Endothelial cell of umbilical vein (primary cell): ENCODE measurements at places on chromosomes 1 and 21.
A peak's percentile ranks its signal among the peaks of the same experiment; 100 is the strongest.

GRCh38 chr1:228835911-228836310, 100.6 kb downstream of the RHOU start:
- H3K4me3 ChIP-seq, result no peak overlapping the region
- H3K4me1 ChIP-seq, result peaks cover 19% of the 10 kb centered on the region
- DNase-seq, result no peak
- H3K36me3 ChIP-seq, result no peaks in the 10 kb centered on the region
- H3K27ac ChIP-seq, result no peak overlapping the region

DNA sequence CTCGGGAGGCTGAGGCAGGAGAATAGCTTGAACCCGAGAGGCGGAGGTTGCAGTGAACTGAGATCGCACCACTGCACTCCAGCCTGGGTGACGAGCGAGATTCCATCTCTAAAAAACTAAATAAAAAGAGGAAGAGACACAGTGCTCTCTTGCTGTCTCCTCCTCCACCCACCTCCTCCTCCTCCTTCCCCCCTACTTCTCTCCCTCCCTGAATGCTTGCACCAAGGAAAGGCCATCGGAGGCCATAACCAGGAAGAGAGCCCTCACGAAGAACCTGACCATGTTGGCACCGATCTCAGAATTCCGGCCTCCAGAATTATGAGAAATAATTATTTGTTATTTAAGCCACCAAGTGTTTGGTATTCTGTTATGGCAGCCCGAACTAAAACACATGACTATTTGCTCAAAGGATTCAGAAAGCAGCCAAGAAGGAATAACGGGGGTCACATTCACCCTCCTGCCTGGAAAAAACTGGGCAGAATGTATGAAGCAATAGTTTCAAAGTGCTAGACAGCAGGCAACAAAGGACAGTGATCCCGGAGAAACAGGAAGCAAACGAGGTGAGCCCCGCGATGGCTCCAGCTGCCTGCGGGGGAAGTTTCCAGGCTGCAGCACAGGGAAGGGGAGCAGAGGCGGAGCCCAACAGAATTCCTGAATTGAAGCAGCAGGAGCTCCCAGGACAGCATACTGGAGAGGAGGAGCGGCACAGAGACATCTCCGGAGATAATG, 35.8 kb downstream of the LDLRAD1 start:
- H3K4me1 ChIP-seq, result peaks cover 5% of the 10 kb centered on the region
- no peaks in the 10 kb centered on the region for H3K36me3 ChIP-seq
- no peak overlapping the region for H3K27ac ChIP-seq
- DNase-seq, result peak; percentile 32
- no peaks in the 10 kb centered on the region for H3K27me3 ChIP-seq

GRCh38 chr1:19815801-19816736, 986 bp upstream of the RNF186 start:
- no peak overlapping the region for H3K4me3 ChIP-seq
- no peaks in the 10 kb centered on the region for H3K4me1 ChIP-seq
- no peak for DNase-seq
- no peaks in the 10 kb centered on the region for H3K36me3 ChIP-seq

- no peak overlapping the region for H3K4me3 ChIP-seq
- no peaks in the 10 kb centered on the region for H3K4me1 ChIP-seq
Observed at GRCh38 chr1:88070956-88071355, 613.1 kb upstream of the PKN2 start.

DNA sequence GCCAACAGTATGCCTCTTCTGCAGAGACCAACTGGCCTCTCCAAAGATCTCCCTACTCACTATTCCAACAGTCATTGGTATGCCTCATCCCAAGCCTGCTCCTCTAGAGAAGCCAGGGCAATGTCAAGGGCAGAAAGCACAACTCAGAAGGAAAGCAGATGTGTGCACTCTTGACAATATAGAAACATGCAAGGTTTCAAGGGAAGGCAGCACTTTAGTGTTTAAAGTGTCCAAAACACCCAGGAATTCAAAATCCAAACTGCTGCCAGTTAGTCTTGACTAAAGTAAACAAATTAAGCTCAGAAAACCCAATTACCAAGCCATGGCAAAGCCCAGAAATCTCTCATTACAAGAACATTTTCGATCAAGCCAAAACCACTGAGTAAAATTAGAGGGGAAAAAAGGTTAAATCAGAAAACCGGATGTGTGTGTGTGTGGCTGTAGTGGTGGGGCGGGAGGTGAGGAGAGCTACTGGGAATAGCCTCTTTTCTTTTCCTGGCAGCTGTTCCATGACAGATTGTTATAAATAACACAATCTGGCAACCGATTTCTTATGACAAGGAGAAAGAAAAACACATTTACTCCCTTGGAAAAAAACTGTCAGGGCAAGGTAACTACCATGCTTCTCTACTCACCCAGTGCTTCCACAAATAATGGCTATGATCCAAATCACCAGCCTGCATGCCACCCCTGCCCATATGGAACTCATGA, 39.2 kb downstream of the EIF2B3 start:
- H3K27ac ChIP-seq, result peak overlapping the region; percentile 48
- peaks cover 20% of the 10 kb centered on the region for H3K4me1 ChIP-seq
- peak; percentile 92 for DNase-seq
- H3K36me3 ChIP-seq, result no peaks in the 10 kb centered on the region
- no peaks in the 10 kb centered on the region for H3K27me3 ChIP-seq

GRCh38 chr21:28177124-28177523, 815.6 kb downstream of the LTN1 start:
- no peaks in the 10 kb centered on the region for H3K36me3 ChIP-seq
- H3K4me3 ChIP-seq, result no peak overlapping the region
- DNase-seq, result no peak
- no peak overlapping the region for H3K27ac ChIP-seq

DNA sequence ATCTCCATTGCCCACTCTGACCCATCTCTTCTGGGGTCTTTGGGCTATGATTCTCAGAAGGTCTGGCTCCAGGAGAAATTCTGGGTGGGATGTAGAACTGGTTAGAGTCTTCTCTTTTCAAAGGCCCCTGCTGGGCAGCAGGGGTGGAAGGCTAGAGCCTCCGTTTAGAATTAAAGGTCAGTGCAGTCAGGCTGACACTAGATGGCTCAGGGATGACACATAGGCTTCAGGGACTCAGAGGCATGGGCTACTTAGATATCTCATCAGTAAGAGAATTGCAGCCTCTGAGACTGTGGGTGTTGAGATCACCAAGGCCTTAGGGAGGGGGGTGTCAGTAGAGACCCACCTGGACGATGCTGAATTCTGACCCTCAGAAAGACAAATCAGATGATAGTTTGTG, 12.6 kb upstream of the PPM1J start:
- H3K4me1 ChIP-seq, result no peaks in the 10 kb centered on the region
- no peak for DNase-seq
- no peak overlapping the region for H3K4me3 ChIP-seq
- no peaks in the 10 kb centered on the region for H3K36me3 ChIP-seq
- H3K27me3 ChIP-seq, result no peaks in the 10 kb centered on the region
